ENCODE measurements at places on chromosomes 3 and 15.

DNA sequence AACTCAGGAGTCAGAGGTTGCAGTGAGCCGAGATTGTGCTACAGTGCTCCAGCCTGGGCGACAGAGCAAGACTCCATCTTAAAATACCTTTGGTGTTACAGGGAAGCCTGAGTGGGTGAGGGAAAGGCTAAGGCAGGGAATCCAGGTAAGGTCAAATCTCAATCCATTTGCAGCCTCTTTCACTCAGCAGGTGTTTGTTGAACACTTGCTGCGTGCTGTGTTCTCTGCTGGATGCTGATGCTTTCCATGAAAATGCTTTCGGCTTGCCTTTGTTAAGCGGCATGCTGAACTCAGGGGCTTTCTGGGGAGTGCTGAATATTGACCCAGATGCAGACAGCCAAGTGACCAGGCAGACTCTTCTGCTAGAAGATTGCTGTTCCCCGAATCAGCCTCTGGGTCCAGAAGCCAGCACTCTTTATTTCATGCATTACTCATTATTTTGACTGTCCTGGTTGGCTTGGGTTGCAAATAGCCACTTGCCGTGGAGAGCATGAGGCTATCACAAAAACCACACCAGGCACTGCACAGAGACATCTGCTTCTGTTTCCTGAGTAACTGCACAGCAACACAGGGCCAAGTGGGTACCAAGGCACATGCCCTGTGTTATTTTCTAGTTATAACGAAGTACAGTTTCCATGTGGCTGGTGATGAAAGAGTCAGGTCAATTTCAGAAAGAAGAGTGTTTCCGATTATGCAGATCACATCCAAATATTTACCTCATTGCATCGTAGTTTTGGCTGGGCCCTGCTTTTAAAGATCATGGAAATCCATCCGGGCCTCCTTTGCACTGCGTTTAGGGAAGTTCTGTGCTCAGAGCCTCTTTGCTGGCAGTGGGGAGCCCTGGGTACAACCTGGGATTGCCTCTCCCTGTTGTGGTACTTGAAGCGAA, 88.6 kb downstream of the THSD4 start:
- peak; percentile 67 for DNase-seq

DNA sequence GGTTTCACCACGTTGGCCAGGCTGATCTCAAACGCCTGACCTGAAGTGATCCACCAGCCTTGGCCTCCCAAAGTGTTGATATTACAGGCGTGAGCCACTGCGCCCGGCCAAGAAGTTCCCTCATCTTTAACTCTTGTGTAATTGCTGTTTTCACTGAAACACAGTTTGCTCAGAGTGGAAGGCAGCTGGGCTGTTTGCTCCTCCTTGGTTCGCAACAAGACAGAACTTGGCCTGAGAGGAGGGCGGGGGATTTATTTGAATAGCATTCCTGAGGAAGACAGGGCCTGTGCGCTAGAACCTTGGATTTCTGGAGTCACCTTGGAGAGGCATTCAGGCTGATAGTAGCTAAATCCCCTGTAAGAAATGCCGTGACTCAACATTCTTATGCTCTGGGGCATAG, 226.7 kb upstream of the MCTP2 start:
- no peak for DNase-seq

DNA sequence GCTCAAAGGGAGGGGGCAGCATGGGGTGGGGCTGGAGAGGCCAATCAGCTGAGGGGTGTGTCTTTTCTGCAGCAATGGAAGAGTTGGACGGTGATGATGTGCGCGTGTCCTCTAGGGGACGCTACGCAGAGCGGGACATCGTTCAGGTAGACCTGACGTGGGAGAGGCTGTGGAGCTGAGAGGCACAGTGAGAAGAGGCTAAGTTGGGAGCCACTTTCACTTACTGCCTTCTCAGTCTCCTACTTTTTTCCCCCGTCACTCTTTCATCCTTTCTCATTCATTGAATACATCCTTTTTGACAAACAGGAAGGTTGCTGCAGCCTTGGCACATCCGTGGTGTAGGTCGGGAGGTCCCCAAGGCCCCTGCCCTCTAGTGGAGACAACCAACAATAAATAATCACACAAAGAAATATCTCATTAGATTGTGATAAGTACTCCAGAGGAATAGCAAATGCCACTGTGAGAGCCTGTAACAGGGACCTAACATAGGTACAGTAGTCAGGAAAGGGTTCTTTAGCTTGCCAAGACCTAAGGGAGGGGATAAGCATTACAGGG, 4.4 kb upstream of the BRPF1 start:
- no peak for DNase-seq

DNA sequence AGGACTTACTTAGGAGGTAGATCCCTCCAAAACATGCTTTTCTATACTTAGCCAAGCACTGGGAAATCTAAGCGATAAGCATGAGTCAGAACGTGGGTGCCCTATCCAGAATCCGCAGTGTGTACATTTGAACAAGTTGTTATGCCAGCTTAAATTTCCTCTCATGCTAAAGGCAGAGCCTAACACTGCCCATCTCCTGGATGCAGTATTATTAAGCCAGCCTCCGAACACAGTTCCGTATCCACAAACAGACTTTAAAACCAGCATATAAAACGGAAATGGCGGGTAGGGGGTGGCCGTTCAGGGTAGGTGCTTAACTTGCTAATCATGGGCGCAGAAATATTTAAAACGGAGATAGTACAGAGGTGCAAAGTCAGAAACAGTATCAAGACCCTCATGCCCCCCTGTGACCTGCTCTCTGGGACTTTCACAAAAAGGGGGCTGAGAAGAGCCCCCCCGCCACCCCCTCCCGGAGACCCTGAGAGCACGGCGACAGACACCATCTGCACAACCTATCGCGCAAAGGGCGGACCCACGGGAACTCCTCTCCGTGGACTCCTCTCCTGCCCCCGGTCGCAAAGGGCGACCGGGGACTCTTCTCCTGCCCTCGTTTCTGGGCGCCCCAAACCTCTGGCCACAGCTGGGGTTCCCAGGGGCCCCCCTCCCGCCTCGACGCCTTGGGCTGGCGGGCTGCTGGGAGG, 889 bp upstream of the LRRIQ4 start:
- peak; percentile 82 for DNase-seq

DNA sequence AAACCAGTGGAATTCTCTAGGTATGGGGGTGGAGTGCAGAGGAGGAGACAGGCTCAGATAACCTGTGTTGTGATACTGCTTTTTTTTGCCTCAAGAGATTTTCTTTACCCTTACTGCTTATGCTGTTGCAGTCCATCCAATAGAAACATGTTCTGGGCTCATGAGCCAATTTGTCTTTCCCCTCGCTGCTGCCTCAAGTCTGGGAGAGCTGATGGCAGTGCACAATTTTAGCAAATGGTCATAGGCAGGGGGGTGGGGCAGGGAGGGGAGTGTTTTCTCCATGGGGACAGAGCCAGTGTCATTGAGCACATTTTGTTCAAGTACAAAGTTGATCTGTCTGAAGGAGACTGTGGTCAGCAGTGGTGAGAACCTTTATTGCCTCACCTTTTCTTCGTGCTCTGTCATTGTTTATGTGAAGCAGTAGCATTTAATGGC, 134.9 kb downstream of the MBNL1 start:
- peak; percentile 37 for DNase-seq

DNA sequence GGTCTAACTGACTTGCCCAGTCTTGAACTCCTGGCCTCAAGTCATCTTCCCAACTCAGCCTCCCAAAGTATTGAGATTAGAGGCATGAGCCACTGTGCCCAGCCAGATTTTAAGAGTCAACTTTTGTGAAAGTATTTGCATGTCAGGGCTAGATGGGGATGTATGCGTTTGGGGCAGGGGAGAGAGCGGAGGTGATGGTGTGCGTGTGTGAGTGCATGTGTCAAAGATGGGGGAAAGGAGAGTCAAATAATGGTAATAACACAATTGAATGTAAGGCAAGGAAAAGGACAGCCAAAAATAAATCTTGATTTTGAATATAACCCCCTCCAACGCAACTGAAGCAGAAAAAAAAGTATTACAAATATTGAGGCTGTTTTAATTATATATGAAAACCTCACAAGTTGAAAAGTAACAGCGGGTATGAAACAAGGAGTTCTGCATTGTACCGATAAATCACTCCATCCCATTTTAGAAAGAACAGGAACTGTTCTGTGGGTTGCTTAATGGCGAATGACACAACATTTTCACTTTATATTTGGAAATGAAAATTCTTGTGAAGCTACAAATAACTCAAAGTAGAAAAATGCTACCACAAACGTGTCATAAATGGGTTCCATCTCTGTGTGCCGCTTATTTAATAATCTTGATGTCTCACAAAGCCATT, 29.9 kb upstream of the LDHAL6B start:
- DNase-seq, result no peak

DNA sequence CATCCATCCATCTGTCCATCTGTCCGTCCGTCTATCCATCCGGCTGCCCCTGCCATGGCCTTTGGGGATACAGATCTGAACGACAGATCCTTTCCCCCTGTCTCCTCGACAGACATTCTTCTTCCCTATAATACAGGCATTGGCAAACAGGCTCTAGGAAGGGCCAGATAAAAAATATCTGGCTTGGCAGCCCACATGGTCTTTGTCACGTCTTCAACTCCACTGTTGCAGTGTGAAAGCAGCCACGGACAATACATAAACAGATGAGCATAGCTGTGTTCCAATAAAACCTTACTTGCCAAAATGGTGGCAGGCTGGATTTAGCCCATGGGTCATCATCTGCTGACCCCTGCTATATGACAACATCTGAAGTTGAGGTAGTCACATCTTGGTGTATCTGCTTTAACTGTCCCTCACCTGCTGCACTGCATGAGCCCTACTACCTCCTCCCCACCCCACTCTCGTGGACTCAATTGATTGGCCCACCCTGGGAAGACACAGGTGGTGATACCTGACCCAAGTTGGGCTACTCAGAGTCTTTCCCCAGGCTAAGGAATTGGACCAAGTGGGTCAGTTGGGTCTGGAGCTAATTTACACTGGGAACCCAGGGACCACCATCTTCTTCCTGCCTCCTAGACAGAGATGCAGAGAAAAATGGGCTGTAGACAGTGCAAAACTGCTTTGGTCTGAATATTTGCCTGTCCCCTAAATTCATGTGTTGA, 128.4 kb upstream of the SMAD3 start:
- no peak for DNase-seq

DNA sequence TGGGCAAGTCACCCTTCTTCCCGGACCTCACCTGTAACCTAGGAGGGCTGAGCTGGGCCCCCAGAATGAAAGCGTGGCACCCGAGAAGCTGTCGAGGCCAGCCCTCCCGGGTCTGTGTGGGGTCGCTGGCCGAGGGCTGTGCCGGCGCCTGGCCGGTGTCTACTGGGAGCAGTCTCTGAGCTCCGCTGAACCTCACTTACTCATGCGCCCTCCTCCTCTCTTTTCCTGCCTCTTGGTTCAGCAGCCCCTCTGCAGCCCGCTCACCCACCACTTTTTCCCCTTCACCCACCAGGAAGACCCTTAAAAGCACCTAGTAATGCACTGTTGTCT, 419 bp downstream of the HYKK start:
- no peak for DNase-seq

- no peak for DNase-seq
These were observed 188.1 kb upstream of the TSC22D2 start for GRCh38 chr3:150220041-150220440.

GRCh38 chr15:50009634-50010033, 109.4 kb downstream of the ATP8B4 start:
- DNase-seq, result no peak

- DNase-seq, result no peak
These were observed 50.0 kb downstream of the ZIC1 start for GRCh38 chr3:147458995-147459704.

DNA sequence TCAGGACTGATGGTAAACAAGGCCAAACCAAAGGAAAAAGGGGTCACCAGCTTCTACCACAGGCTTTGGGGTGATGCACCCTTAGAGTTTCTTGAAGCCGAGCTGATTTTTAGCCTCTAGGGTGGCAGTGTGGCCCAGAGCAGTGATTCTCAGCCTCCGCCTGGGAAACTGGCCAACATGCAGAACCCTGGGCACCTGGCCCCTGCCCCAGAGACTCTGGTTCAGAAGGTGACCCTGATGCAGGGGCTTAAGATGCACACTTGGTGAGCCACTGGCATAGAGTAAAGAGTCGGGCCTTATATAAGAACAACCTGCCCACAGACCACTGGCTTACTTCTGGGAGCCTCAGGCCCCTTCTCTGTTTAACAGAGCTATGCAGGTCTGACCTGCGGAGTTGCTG, 44.5 kb downstream of the SYNM start:
- no peak for DNase-seq

DNA sequence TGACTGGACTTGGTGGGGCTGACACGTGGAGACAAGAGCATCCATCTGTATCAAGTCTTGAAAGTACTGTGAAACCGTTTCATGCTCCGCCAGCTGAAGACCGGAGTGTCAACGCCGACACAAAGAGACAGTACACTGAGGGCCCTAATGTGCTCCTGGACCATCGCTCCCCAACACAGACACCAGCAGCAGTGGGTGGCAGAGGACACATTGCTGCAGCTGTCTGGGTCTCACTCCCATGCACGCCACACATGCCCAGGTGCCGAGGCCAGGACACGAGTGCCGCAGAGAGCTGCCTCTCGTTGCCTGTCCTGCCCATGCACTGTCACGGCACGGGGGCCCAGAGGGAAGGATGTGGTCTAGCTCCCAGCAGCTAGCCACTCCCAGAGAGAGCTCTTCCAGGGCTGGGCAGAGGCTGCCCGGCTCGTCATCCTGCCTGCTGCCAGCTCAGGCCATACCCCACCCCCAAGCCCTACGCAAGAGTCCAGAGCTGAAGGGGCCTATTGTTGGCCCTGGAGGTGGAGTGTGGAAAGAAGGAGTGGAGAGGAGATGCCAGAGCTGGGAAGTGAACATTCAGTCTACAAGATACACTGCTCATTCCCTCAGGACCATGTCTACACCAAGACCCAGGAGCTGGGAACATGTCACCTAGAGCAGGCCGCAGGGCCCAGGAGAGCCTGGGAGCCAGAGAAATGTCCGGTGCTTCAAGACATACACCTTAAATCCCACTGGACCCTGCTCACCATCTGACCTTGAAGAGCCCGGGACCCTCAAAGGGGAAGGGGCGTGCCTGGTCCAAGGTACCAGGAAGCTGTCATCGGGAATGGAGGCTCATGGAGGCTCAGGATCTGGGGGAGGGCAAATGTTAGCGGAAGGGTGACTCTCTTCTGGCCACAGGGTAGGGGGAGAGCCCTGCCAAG, 7.7 kb downstream of the TNK2 start:
- no peak for DNase-seq

DNA sequence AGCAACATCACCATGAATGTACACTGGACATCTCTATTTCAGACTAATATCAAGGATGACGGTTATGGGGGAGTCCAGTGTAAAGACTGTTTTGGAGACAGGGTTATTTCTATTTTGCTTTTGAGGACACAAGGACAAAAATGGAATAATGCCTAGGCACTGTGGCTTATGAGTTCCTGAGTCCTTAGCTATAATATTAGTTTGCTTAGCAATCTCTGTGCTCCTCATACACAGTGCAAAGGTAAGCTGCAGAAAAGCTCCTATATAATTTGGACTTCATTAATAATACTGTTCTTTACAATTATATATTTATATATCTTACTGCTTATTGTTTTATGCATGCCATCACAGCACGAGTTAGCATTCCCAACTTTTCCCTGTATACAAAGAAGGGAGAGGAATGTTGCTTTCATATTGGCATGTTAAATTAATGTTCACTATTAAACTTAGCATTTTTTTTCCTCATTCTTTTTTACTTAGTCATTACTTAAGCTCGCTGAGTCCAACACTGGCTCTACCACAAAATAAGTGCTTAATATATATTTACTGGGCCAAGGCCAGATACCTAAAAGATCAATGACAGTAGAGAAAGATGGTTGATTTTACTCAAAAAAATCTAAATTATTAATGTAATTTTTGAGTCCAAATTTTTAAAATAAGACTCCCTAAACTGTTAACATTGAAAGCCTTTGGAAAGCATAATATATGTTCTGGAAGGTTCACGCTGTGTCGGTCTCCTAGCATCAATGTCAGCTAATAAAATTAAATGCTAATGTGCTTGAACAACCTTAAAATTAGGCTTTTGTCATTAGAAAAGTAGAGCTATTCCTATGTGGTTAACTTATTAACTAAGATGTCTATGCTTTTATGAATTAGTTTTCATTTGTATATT, 13.8 kb downstream of the THBS1 start:
- DNase-seq, result peak; percentile 34

Data from fibroblast of mammary gland (primary cell).